ENCODE measurements at places on chromosomes 2 and 18. TPM values are rescaled to one million over a fixed set of nuclear protein-coding genes. Genes with fewer than 3 reads are reported as not detected.

The CNDP1 gene
- total RNA-seq: 9.8 TPM

The STPG4 gene
- 2.9 TPM for total RNA-seq

The STRADB gene
- 9.6 TPM for total RNA-seq

The AGPS gene
- 27.3 TPM for total RNA-seq

The OSR1 gene
- 5.9 TPM for total RNA-seq

The PROC gene
- total RNA-seq: not detected

The TRIM54 gene
- 2.5 TPM for total RNA-seq

The ATP8B1 gene
- total RNA-seq: 41.5 TPM

The SNTG2 gene
- 11.8 TPM for total RNA-seq

The FBXO48 gene
- 1.2 TPM for total RNA-seq

The MRO gene
- not detected for total RNA-seq

The NCKAP5 gene
- total RNA-seq: 8.8 TPM

The COL5A2 gene
- total RNA-seq: 33.1 TPM

The CDCA7 gene
- total RNA-seq: 9.1 TPM

The CBLN2 gene
- not detected for total RNA-seq

The TMEM163 gene
- total RNA-seq: not detected

The MPP4 gene
- 0.74 TPM for total RNA-seq

The MYL1 gene
- total RNA-seq: not detected

The CLEC4F gene
- total RNA-seq: 0.49 TPM

The SLC4A1AP gene
- 21.9 TPM for total RNA-seq

All from vagina (tissue), 2 donors.